GM20000 (cell line): ENCODE measurements at places on chromosomes 16 and 17.

GRCh38 chr17:14904386-14904785 lies 360.7 kb downstream of the PMP22 start:
- no peak for DNase-seq

DNA sequence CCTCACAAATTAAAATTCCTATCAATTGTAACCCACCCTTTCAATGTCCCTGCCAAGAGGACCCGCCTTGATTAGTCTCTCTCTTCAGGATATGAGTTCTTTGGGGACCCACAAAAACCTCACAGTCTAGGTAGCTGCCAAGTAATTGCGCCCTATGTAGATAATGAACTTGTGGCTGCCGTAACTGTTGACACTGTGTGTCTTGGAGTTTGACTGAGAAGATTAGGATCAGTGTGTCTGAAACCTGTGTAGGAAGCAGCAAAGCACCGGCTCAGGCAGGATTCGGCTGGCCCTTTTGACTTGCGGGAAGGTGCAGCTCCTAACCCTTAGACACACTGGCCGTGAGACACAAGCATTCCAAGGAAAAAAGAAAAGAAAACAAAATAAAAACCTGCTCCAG lies 17.8 kb upstream of the SLC6A4 start:
- DNase-seq: no peak

- no peak for DNase-seq
These were observed 242.3 kb upstream of the TBX2 start for GRCh38 chr17:61157246-61157886.

- no peak for DNase-seq
These were observed 130.7 kb downstream of the CPPED1 start for GRCh38 chr16:12672986-12673385.

- no peak for DNase-seq
These were observed 10.3 kb downstream of the CENPV start for GRCh38 chr17:16342979-16343378.

GRCh38 chr16:12462426-12463280 lies 341.0 kb downstream of the CPPED1 start:
- DNase-seq: no peak

- DNase-seq: no peak
These were observed 3.2 kb upstream of the ELOB start for GRCh38 chr16:2779978-2780898.

DNA sequence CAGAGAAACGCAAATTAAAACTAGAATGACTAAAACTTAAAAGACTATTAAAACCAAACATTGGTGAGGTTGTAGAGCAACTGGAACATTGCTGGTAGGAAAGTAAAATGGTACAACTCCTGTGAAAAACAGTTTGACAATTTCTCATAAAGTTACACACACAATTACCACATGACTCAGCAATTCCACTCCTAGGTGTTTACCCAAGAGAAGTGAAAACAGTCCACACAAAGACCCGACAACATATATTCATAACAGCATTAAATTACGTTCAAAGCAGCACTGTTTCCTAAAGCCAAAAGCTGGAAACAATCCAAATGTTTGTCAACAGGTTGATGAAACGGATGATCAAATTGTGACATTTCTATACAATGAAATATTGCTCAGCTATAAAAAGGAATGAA lies 26.5 kb upstream of the ALOX12 start:
- no peak for DNase-seq

- DNase-seq: no peak
These were observed 26.7 kb downstream of the CCL4 start for GRCh38 chr17:36130346-36130745.

DNA sequence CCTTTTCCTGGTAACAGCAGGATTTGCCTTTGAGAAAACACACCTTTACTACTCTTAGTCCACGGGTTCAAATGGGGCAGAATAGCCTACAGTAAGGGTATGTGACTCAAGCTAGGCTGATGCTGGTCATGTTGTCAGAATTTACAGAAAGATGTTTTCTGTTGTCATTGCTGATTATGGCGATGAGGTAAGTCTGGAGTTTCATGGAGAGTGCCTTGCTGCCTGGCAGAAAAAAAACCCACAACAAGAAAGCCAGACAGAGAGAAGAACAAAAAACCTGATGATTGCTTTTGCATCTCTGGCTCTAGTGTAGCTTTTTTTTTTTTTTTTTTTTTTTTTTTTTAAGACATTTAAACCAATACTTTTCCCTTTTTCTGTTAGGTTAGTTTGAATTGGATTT lies 47.9 kb downstream of the SLC6A4 start:
- DNase-seq: no peak

GRCh38 chr16:1972490-1972877 lies 631 bp downstream of the TBL3 start:
- peak; percentile 46 for DNase-seq

DNA sequence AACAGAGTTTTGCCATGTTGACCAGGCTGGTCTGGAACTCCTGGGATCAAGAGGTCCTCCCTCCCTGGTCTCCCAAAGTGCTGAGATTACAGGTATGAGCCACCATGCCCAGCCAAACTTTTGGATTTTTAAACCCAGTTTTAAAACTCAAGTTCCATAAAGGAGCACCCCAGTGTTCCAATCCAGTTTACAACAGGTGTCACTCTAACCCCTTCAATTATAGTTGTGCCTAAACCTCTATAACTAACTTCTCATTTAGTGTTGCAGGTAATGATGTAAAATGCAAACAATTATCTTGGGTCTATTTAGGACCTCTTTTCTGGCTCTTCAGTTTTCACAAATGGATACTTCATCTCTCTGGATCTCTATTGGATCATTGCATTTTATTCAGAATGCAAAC lies 7.8 kb upstream of the ADAP2 start:
- DNase-seq: no peak

DNA sequence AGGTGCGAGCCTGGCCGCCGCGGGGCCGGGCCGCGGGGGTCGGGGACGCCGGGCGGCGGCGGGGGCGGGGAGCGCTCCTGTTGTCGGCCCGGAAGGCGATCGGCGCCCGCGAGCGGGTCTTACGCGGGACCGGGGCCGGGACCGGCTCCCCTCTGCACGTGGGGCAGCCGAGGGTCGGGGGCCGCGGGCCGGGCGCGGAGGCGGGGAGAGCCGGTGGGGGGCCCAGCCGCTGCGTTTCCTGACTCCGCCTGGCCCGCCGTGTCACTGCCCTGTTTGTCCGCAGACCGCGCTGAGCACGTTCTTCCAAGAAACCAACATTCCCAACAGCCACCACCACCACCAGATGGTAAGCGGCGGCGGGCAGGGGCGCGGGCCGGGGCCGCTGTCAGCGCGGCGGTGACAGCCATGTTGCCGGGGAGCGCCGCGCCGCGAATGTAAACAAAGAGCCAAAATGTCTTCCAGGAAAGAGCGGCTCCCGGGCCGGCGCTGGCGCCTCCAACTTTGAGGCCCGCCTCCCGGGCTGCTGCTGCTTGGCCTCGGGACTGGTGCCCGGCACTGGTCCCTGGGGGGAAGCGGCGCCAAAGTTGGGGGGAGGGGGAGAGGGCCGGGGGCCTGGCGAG lies 586 bp downstream of the UBALD2 start:
- no peak for DNase-seq

GRCh38 chr17:81339534-81340296 lies 44.6 kb upstream of the SLC38A10 start:
- no peak for DNase-seq

- peak; percentile 55 for DNase-seq
These were observed at the start of gene MPP2 for GRCh38 chr17:43907425-43907981. MPP2 (minus strand) TSS chr17:43907536; CDS start chr17:43904460, 3,076 bp downstream.

GRCh38 chr16:8510160-8510559 lies 80.2 kb downstream of the TMEM114 start:
- DNase-seq: no peak

GRCh38 chr16:74625500-74626350 lies 18.8 kb upstream of the GLG1 start:
- DNase-seq: no peak

DNA sequence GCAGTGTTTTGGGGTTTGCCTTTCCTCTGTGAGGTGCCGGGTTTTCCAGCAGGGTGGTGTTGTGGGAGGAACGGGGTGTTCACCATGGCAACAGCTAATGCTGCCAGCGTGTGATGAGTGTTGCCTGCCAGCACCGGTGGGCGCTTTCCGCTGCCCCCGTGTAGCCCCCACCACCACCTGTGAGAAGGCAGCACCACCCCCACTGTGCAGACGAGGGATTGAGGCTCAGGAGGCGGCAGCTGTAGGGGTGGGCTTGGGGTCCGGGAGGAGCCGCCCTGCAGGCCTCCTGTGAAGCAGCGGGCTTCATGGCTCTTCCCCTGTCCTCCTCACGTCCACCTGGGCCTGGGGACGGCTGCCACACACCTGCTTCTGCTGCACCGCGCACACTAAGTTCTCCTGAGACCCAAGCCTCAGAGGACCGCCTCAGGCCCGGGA lies 5.2 kb downstream of the RAB40C start:
- DNase-seq: no peak

GRCh38 chr17:33987162-33987561 lies 267.9 kb upstream of the CCL2 start:
- DNase-seq: no peak

DNA sequence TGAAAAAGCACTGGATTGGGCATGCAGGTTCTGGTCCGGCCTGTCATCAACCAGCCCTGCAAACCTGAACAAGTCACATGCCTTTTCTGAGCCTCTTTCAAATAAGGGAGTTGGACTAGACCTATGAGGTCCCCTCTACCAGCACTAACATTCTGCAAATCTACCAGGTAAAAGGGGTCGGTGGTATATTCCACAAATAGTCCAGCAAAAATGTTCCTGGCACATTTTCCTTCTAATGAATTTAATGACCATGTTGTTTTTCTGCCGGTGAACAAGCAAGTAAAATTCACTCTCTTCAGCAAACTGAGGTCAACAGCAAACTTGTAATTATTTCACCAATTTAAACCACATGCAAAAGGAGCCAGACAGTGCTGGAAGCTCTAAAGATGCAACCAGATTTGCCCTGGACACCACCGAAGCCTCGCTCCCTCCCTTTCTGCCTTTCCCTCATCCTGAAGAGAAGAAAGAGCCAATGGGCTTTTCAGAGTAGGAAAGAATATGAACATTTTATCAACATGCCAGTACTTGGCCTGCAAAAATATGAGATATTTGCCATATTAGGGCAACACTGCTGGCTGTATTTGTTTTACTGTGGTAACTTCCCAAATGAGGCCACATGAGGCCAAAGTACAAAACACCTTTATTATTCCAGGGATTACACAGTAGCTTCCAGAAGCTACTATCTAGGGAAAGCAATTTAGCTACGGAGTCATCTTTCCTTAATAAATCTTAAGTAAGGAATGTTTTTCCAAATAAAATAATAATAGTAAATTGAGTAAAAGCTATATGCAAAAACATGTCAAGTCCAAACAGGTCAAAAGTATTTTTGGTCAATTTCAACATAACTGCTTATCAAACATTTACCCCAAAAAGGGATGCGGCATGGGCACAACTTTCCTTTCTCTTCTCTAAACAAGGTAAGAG lies 45.0 kb downstream of the USP31 start:
- DNase-seq: no peak

DNA sequence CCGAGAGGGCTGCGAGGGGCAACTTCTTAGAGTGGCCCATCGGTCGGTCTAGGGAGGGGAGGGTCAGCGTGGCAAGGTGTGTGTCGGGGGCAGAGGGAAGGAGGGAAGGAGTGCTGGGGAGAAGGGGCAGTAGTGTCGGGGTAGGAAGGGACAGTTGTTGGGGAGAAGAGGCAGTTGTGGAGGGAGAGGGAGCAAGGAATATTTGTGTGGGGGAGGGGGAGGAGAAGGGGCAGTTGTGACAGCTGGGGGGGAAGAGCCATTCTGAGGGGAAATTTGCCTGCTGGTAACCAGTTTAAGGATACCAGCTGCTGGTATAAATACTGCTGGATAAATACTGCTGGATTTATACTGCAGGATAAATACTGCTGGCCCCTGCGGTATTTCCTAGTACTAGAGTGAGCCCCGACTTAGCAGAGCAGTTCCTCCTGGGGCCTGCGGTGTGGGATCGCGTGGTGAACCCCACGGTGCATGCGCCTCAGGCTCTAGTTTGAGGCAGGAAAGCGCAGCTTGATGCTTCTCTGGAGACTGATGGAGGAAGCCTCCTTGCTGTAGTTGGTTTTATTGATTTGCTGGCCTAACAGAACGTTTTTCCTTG lies 309 bp downstream of the DNAH2 start:
- DNase-seq: no peak

DNA sequence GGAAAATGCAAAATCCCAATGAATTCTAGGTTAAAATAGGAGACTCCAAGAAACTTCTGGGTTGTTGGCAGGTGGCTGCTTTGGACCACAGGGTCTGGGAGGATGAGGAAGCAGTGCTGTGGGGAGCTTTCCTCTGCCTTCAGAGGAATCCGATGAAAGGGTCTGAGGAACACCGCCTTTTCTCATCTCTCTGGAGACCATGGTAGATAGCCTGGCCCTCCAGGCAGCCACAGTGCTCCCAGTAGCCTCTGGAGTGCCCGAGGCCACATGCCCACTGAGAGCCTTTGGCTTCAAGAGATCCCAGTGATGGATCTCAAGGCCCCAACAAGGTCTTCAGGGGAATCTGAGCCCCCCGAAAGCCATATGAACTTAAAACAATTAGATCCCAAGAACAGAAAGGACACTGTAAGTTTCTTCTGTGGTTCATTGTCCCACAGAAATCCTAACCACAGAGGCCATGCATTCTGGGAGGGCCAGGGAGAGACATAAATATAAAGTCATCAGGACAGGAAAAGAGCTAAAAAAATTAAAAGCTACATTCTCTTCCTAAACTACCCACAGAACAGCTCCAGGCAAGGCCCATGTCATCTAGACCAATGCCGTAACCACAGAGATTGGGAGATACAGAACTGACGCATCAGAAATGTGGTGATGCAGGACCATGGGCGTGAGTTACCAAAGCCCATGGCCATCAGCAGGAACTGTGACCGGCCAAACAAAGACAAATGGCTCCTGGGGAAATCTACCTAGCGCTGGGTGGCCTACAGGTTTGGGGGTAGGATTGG lies 24.3 kb downstream of the TK2 start:
- no peak for DNase-seq

DNA sequence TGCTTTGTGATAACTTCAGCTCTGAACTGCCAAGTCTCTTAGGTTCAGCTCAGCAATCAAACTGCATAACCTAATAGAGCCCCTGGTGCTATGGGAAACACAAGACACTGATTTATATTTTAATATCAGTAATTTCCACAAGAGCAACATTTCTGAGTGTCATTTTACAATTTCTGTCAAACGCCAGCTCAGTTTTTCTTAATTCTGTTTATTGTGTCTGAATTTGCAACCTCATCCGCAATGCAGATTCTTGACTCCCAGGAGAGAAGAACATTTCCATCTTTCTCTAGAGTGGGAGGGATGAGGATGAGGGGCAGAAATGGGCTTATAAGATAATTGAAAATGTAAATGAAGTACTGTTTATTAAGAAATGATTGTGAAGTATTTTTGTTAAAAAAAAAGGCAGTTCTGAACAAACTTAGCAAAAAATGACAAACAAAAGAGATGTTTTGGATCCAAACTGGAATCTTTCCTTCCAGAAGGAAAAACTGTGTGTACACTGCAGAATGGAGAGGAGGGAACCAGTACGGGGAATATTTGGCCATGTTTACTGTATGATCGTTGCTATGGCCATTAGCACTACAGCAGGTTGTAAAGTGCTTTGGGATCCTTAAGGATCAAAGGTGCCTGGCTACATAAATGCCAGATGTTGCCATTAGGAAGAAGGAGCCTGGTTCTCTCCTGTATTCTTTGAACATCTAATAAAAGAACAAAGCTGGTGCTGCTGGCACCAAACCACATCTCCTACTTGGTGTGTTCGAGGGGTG lies 7.4 kb upstream of the PMFBP1 start:
- no peak for DNase-seq
